ENCODE measurements at places on chromosomes 6 and 20.

GRCh38 chr6:5472571-5472970, 211.3 kb downstream of the FARS2 start:
- no peak for DNase-seq

DNA sequence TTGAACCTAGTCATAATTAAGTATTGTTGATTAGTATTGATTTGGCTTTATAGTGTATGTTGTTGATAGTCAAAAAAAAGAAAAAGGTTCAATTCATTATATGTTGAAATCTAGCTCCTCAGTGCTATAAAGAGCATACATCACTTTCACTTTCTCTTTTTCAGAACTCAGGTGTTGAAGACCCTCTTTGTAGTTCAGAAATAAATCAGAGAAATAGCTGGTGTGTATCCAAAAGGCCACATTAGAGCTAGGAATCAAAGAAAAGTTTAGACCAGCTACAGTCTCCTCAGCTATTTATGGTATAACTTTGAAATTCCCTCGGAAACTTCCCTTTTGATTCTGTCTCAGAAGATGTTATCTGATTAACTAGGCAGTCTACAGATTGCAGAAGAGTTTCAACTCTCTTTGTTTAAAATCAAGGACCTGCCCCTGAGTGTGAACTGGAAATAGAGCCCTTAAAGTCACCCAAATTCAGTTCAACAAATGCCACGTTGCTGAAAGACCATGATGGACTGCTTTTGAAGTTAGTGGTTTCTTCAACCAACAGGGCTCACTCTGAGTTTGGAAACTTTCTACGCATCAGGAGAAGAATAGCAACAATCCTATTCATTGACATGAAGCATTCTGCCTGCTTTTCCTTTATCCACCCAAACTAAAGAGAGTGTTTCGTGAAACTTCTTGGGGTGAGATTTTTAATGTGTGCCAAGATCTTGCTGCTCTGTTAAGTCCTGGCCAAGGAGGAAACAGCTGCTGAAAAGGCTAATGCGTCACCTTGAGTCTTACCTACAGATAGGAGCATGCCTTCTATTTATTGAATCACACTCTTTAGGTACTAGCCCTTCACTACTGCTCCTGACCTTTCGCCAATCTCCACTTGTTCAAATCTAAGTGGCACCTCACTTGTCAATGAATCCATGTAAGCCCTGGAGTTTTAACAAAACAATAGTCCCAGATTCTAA, 111.7 kb downstream of the TNFRSF21 start:
- DNase-seq, result no peak

DNA sequence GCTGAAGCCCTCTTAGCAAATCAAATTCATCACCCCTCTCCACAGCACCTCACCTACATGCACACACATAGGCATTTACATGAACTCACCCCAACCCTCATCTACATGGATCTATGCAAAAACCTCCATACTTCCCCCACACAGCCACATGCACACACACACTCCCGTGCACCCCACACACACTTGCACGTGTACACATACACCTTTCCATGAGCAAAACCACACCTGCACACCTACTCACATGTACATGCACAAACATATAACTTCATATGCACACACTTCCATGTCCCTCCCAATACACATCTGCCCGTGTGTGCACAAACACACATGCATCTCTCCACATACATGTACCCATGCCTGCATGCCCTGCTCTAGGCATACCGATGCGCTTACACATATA, 23.3 kb downstream of the CST5 start:
- no peak for DNase-seq

- DNase-seq, result no peak
Measured at GRCh38 chr20:46099491-46100287, 9.9 kb upstream of the NCOA5 start.

GRCh38 chr6:112997421-112998085, 650.4 kb downstream of the RFPL4B start:
- no peak for DNase-seq

GRCh38 chr6:167044696-167045095, 45.5 kb downstream of the CEP43 start:
- no peak for DNase-seq

- DNase-seq, result no peak
Measured at GRCh38 chr6:73802366-73802765, 106.4 kb downstream of the CD109 start.

GRCh38 chr20:62151225-62151624, 7.7 kb downstream of the SS18L1 start:
- DNase-seq, result no peak

- DNase-seq, result no peak
Measured at GRCh38 chr20:23442436-23442835, 3.0 kb downstream of the CSTL1 start.
